ENCODE measurements at places on chromosomes 5 and 9.

GRCh38 chr5:77718934-77719610 lies 57.1 kb downstream of the TBCA start:
- no peak for DNase-seq

DNA sequence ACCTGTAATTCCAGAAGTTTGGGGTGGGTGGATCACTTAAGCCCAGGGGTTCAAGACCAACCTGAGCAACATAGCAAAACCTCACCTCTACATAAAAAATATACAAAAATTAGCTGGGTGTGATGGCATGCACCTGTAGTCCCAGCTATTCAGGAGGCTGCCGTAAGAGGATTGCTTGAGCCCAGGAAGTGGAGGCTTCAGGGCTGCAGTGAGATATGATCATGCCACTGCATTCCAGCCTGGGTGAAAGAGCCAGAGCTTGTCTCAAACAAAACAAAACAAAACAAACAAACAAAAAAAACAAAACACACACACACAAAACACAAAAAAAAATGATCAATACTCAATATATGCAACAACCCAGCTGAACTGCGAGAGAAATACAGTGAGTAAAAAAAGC lies 29.5 kb upstream of the TRIM14 start:
- no peak for DNase-seq

DNA sequence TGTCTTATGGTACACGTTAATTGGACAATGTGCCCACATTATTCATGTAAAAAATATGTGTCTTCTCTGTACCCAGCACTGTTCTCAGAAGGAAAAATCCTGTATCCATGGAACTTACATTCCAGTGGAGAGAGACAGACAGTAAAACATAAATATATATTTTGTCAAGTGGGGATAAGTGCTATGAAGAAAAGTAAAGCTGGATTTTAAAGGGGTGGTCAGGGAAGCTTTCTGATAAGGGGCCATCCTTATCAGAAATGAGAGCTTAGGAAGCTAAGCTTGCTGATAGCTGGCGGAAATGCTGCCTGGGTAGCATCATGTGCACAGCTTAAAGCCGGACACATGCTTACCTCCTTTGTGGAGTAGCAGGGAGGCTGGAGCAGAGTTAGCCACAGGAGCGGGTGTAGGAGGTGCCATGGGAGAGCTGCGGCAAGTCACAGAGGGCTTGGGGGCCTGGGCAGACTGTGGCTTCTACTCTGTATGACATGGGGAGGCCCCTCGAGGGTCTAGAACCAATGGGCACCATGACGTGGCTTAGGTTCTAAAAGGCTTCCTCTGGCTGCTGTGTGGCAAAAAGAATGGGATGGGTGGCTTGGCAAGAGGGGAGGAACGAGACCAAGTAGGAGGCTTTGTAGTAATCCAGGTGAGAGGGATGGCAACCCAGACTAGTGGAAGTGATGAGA lies 141.7 kb downstream of the FGF1 start:
- no peak for DNase-seq

GRCh38 chr9:37640246-37640645 lies 10.5 kb upstream of the FRMPD1 start:
- no peak for DNase-seq

DNA sequence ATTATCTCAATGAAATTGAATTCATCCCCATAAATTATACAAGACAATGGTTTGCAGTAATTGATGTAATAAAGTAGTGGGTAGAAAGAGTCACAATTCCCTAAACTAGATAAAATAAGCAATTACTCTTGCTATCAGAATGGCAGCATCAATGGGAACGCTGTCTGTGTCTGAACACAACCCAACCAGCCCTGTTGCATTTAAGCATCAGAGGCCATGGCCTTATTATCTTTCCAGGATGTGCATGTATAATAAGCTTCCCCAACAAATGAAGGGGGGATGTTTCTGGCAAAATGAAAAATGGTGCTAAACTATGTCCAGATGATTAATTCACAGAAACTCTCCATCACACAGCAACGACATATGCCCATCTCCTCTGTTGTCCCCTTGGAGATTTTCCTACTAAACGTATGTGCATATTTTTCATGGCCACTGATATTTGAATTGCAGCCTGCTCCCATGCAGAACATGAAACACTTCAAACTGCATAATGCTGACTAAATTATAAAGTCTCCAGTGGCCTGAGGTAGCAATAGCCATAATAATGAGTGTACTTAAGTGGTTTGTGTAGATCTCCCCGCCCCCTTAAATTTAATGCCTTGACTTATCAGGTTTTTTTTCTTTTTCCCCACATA lies 306.9 kb upstream of the ADAMTS16 start:
- DNase-seq: no peak
